ENCODE measurements at places on chromosomes 2 and 18.

GRCh38 chr2:60413814-60414168 is 139.7 kb downstream of the BCL11A start:
- DNase-seq: no peak

- DNase-seq: no peak
Measured at GRCh38 chr2:64201151-64201550, 56.9 kb upstream of the PELI1 start.

GRCh38 chr2:224796695-224797305 is 80.6 kb upstream of the CCDC195 start:
- DNase-seq: no peak

- DNase-seq: no peak
Measured at GRCh38 chr2:240457223-240458043, 22.0 kb downstream of the GPC1 start.

- no peak for DNase-seq
Measured at GRCh38 chr18:55863391-55863706, 275.4 kb upstream of the TCF4 start.

DNA sequence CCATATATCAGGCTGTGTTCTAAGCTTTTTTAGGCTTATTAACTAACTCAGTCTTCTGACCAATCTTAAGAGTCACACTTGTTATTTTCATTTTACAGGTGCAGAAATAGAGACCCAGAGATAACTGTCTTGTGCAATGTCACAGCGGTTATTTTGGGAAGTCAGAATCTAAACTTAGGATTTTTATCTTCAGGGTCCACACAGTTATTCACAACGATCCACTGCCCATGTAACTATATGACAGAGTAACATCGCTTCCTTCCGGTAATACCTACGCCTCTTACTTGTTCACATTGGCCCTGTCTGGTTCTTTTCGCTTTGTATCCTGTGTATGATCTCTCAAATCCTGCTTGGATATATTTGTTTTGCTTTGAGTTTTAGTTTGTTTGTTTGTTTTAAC is 631.7 kb downstream of the LRP1B start:
- DNase-seq: no peak

- no peak for DNase-seq
Measured at GRCh38 chr2:112148477-112148876, 10.3 kb downstream of the FBLN7 start.

- DNase-seq: no peak
Measured at GRCh38 chr2:174874085-174874484, 109.8 kb upstream of the CHRNA1 start.

GRCh38 chr2:199603721-199604291 is 146.1 kb upstream of the SATB2 start:
- DNase-seq: no peak

DNA sequence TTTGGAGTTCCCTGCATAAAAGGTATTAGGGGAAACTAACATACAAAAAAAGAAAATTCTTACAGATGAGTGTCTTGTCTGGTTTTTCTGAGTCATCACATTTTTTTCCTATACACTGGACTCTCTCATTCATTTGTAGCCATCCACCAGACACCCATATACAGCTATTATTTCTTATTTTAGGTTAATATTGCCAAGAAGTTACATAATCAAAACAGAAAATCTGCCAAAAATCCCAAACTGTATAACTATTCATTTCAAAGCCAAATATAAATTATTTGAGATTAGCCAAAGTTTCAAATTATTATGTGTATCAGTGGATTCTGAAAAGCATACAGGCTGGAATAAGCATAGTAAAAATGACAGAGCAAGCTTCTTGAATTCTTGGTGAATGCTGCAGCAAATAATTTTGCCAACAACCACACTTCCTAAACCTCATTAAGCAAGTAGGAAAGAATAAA is 191.2 kb downstream of the NCKAP5 start:
- DNase-seq: no peak

DNA sequence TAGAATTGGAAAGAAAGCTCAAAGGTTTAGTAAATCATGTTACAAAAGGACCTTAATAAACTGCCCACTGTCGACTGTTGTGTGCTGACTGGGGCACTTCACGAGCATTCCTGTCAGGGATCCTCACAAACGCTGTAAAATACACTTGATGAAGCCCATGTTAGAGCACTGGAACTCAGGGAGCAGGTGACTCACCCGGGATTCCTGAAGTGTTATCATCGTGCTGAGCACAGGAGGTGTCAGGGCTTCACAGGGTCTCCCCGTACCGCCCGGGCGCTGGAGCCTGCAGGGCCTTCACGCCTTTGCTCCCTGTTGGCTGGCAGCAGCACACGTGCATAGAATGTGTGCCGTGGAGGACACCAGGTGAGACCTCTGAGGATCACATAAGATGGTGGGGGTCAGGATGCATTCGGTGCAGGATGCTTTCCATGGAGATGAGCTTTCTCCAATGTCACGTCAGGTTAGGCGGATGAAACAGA is 187.3 kb downstream of the SNTG2 start:
- DNase-seq: no peak

GRCh38 chr2:10658041-10658913 is 31.5 kb downstream of the NOL10 start:
- DNase-seq: no peak

- DNase-seq: no peak
Measured at GRCh38 chr2:159091976-159092375, 123.5 kb downstream of the TANC1 start.

DNA sequence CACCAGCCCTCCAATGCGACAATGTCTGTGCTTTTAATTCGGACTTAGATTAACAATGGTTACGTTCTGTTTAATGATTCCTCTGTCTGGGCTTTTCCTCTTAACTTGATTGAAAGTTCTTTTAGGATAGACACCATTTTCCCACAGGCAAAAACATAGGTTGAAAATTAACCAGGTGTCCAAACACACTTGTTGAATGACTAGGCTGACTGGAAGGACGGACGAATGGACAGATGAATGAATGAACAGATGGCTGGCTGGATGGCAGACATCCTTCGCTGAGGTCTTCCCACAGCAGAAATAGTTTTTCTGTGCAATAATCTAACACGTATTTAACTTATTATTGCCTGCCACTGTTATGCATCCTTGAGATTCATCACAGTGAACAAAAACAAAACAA is 298.8 kb downstream of the SRBD1 start:
- no peak for DNase-seq

All from kidney capillary endothelial cell (primary cell).